EH (cell line): ENCODE measurements at places on chromosomes 1 and 21.
A peak's percentile ranks its signal among the peaks of the same experiment; 100 is the strongest.

DNA sequence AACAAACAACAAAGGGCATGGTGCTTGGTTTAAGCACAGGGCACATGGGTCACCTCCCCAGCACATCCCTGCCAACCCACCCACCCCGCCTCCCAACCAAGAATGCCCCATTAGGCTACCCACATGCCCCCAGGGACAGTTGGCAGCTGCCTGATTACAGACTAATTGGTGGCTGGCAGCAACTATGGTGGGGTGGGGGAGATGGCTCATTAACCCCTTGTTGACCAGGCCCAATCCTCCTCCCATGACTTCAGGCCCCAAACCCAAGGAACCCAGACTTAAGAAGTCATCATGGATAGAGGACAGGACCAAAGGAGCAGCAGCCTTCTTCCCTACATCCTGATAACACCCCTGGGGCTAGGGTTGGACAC lies 1.3 kb downstream of the RIMS3 start:
- no peak for DNase-seq

GRCh38 chr1:172489847-172490246 lies 43.1 kb upstream of the SUCO start:
- no peak for DNase-seq

DNA sequence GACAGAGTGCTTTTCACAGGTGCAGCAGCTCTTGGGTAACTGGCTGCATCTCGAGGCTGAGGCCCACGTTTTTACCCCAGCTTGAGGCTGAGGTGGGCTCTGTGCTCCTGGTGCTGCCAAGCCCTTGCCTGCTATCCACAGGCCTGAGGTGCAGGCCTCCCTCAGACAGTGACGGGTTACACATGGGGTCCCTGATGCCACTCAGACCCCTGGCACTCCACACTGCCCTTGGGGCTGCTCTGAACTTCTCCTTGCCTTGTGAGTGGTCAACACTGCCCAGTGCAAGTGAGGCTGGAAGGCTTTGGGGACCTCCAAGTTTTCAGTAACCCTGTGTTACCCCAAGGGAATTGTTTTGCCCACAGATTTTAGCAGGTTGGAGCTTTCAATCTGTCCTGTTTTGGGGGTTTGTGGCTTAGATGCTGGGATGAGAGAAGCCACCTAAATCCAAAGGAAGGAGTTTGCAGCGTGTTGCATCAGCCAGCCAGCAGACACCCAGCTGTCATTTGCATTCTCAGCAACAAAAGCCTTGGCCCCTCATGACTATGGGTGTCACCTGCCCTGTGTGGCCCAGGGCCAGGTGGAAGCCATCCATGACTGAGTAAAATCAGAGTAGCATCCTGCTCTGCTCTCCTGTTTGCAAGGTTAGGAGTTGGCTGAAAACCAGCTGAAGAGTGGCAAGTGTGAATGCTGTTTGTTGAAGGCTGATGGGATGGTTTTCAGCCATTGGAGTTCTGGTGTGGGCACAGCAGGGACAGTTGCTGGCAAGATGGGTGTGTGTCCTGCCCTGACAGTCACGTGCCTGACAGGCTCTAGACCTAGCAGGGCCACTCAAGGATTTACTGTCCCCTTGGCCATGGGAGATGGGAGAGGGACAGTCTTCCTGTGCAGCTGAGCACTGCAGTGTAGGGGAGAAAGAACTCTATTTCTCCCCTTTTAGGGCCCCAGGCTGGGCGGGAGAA lies 3.2 kb downstream of the RNF187 start:
- DNase-seq = peak; percentile 70

- no peak for DNase-seq
These were observed 32.1 kb upstream of the ZNF362 start for GRCh38 chr1:33224166-33224707.

DNA sequence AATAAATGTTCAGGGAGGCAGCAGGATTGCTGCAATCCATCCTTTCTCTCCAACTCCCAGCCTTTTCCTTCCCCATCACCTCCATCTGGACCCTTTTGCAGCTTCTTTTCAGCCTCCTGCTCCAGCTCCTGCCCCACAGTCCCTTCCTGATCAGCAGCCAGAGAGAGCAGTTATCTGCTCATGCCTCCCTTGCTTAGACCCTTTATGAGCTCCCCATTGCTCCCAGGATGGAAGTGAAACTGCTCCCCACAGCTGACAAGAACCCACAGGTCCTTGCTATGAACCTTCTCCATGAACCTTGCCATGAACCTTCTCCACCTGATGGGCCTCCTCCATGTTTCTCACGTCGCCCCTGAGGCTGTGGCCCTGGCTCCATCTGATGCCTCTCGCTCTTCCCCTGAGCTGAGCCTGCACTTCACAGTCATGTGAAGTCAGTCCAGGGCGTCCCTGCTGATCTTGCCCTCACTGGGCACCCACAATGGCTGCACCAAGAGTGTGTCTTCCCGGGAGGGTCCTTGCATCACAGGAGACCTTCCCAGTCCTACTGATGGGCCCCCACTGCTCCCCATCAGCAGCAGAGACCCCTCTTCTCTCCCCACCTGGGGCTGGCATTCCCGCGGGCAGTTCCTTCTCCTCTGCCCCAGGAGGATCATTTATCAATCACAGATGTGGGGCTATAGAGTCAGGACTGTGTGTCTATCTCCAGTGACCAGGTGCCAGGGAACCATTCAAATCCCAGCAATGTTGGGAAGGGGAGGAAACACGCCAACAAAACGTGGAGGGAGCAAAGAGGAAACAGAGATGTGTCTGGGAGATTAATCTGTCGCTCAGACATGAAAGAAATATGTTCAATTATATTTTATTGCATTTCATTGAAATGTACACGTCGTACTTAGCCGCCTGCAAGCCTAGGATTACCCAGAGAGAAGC lies 73.1 kb downstream of the MATN1 start:
- DNase-seq = no peak

- no peak for DNase-seq
These were observed 26.1 kb upstream of the UMODL1 start for GRCh38 chr21:42044871-42045495.

DNA sequence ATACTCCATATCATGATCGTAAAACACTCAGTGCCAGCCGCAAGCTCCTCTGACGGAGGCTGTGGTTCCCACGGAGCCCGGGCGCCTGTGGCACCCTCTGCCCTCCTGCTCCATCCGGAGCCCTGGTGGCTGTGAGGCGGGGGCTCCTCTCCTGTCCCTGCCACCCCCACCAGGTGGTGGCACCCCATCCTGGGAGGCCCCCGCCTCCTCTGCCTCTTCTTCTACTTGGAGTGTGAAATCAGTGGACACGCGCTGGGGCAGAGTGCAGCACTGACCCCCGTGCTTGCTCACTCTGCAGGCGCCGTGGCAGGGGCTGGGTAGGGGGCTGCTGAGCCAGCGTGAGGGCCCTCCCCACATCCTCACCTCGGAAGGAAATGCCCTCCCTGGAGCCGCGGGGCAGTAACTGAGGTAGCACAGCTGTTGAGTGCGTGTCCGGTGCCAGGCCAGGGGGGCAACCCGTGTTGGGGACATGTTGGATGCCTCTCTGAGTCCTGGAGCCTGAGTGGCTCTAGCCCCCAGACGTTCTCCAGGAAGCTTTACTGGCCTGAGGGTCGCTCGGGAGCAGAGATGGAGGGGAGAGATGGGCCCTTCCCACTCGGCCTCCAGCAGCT lies 58.7 kb upstream of the ABCG1 start:
- no peak for DNase-seq

- peak; percentile 63 for DNase-seq
These were observed 135.9 kb downstream of the TM2D1 start for GRCh38 chr1:61588736-61589672.
